Right ventricle myocardium inferior (tissue), 1 donor: ENCODE measurements at places on chromosomes 5 and 9. TPM values are rescaled to one million over a fixed set of nuclear protein-coding genes. Genes with fewer than 3 reads are reported as not detected.
A peak's percentile ranks its signal among the peaks of the same experiment; 100 is the strongest.

DNA sequence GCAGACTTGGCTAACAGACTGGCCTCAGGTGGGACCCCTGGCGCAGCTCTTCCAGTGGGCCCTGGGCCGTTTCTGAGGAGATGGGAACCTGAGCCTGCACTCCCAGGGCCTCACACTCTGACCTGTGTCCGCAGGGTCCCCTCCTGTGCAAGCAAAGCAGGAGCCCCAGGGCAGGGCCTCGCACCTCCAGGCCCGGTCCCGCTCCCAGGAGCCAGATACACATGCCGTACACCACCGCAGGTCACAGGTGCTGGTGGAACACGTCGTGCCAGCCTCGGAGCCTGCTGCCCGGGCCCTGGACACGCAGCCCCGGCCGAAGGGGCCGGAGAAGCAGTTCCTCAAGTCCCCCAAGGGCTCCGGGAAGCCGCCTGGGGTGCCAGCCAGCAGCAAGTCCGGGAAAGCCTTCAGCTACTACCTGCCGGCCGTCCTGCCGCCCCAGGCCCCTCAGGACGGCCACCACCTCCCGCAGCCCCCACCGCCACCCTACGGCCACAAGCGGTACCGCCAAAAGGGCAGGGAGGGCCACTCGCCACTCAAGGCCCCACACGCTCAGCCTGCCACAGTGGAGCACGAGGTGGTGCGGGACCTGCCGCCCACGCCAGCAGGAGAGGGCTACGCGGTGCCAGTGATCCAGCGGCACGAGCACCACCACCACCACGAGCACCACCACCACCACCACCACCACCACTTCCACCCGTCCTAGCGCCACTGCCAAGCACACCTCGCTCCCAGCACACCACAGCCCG, 29.2 kb downstream of the NKD2 start:
- DNase-seq, result peak; percentile 63

DNA sequence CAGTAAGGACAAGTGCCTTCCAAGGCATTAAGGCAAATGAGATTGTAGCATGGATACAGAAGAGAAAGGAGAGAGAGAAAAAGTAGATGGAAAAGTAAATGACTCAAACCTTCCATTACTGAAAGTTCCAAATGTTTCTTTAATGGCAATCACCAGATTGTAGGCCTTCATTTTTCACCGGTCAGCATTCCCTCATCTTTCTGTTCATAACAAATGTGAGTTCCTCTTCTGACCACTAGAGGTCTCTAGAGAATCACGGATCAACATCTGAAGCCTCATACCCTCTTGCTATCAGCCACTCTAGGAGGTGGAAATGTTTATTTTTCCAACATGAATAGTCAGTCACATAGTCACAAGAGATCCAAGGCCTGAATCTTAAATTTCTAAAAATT, 73.6 kb upstream of the RPS23 start:
- DNase-seq, result no peak

GRCh38 chr9:80679916-80680315, 1009.4 kb downstream of the TLE1 start:
- no peak for DNase-seq

DNA sequence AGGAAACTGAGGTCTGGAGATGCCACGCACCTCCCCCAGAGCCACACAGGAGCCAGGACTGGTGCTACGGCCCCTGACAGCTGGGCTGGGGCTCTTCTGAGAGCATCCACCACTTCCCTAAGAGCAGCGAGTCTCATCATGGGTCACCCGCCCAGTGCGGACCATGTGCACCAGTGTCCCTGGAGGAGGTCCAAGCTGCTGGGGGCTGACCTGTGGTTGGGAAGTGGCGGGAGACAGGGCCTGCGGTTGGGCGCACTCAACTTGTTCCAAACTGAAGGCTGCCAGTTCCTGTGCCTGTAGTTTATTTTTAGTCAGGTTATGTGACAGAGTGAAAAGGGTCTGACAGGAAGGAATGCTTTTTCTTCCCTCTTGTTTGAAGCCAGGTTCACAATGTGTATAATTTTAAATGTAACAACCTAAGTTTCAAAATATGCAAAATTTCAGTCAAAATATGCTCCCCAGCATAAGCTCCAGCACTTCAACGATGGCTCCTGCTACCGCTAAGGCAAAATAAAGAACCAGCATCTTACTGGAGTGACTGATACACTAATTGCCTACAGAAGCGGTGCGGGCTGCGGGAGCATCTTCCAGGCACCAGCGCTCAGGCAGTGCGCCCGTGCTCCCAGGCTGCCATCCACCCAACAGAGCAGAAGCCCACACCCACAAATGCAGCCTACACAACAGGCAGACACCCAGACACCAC, 14.8 kb downstream of the BARHL1 start:
- DNase-seq, result peak; percentile 85

DNA sequence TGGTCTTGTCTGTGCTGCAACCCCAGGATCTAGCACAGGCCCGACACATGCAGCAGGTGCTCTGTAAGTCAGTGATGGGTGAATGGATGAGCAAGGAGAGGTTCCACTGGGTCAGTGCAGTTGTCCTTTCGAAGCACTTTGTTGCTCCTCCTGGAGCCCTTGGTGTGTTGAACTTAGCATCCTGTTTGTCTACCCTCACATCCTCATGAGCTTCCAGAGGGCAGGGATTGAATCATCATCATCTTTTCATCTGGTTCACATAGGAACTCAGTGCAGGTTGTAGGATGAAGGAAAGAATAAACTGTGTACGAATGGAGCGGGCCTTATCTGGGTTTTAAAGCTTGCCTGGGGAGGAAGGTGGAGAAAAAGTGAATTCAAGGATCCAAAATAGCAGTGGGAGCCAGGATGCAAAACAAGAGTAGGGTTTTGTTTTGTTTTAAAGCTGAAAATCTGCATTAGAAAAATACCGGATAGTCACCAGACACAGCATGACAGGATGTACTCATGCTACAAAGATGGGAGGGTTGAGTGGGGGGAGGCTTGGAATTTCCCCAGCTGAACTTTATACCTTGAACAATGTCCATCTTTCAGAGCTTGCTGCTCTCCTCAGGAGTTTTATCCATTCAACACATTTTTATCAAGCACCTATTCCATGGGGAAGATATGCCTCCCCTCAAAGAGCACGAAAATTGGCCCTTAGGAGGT, 55.8 kb downstream of the PTTG1 start:
- no peak for DNase-seq

DNA sequence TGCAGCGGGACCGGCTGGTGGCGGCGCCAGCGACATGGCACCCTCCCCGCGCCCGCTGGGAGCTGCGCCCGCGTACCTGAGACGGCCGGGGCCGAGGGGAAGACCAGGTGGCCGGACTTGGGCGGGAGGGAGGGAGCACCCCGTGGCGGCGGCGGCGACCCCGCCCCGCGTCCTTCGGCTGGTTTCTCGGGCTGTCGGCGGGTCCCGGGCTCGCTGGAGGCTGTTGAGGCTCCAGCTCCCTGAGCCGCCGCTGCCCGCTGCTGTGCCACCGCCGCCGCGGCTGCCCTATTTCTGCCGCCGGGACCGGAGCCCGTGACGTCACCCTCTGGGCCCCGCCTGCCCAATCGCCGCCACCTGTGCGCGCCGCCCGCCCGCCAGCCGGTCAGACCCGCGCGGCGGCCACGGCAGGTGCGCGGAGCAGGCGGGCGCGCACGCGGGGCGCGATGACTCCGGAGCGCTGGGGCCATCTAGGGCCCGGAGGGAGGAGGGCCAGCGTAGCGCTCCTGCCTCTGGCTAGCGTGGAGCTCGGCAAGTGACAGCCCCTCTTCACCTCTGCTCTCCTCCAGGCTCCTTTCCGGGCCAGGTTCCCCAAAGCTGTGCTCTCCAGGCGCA, at the start of gene FSTL4:
Gene FSTL4, minus strand, starts transcription at position 293 of the 612 bp plus-strand sequence.
- DNase-seq, result no peak

DNA sequence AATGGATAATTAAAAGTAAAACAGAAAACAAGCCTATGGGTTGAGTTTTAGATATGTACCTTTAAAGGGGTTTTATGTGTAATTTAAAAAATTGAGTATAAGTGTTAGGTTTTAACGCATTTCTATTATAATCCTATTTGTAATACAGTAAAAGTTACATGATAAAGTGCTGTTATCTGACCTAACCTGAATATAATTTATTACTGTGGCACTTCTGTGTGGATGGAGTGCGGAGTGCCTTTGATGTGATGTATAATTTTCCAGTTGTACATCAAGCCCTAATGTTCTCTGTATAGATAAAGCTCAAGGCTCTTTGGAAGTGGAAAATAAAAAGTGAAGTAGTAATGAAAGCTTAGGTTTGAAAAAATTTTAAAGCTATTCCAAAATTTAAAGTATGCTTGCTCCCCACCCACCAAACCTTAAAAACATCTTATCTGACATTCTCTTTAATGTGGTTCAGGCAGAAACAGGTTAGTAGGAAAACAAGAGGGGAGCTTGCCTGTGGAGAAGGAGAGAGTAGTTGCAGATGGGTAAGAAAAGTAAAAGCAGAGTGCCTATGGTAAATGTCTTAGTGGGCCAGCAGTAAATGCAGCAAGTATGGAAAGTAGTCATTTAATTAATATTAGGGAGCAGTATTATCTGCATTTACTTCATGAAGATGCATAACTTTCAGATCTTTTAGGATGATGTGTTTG, 4.0 kb downstream of the MATR3 start:
- DNase-seq, result no peak

- DNase-seq, result no peak
These were observed 1.7 kb upstream of the TAF7 start for GRCh38 chr5:141322261-141322660.

DNA sequence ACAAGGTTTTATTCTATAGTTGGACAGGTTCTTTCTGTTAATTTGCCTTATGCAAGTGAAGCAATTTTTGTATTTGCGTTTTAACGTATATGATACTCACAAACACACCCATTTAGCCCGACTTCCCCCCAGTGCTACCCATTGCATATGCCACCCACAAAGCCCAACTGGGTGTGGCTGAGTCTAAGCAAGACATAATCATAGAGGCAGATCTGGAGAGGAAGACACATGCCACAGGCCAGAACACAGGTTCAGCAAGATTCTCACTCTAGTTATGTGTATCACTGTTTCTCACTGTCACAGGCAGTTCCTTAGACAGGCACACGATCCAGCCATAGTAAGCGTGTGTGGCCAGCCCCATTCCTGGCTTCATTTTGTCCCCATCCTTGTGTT, 29.0 kb upstream of the PUM3 start:
- DNase-seq, result no peak

DNA sequence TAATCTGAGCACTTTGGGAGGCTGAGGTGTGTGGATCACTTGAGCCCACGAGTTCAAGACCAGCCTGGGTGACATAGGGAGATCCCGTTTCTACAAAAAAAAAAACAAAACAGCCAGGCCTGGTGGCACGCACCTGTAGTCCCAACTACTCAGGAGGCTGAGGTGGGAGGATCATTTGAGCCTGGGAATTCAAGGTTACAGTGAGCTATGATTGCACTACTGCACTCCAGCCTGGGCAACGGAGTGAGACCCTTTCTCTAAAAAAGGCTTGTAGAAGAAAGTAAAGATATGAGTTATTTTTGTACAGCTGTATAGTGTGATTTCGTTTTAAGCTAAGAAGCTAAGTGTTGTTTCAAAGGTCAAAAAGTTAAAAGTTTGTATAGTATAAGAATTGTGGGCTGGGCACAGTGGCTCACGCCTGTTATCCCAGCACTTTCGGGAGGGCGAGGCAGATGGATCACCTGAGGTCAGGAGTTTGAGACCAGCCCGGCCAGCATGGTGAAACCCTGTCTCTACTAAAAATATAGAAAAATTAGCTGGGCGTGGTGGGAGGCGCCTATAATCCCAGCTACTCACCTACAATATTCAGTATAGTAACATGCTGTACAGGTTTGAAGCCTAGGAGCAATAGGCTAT, 18.8 kb downstream of the UBE2R2 start:
- DNase-seq, result no peak

GRCh38 chr5:10735569-10736276, 25.3 kb downstream of the DAP start:
- DNase-seq, result no peak

DNA sequence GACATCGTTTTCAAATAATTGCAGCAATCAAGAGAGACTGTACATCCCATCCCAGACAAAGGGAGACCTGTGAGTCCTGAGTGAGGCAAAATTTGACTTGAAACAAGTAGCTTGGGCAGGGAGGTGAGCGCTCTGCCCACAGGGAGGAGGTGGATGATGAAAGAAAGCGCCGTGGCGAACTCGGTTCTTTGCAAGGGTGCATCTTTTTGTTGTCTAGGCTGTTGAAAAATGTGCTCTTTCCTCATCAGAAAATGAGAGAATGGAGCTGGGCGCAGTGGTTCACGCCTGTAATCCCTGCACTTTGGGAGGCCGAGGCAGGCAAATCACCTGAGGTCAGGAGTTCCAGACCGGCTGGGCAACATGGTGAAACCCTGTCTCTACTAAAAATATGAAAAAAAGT, 150.5 kb downstream of the GAPVD1 start:
- DNase-seq, result no peak

DNA sequence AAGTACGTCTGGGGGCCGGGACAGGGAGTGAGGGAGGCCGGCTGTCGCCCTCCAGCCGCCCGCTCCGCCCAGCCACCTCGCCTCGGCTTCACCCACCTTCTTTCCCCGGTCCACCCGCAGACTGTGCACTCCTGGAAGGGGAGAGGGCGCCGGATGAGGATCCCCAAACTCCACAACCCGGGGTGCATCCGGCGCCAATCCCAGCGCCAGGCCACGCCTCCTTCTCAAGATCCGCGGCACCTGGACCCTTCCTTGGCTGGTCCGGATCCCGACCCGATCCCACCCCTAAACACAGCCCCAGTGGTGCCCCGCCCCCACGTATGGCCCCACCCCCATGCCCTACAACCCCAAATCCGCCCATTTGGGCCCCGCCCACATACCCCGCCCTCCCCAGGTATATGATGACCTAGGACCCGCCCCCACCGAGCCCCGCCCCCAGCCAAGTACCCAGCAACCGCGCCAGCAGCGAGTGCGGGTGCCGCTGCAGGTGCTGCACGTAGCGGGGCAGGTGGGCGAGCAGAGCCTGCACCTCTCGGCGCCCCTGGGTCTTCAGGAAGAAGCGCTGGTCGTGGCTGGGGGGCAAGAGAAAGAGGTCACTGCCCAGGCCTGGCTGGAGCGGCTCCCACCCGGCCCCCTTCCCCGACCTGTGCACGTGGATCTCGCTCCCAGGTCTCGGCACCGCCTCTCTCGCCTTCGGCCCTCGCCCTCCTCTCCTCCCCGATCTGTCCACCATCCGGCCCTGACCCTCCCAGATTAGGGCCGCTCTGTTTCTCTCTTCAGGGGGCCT, 3.2 kb downstream of the PIP5KL1 start:
- peak; percentile 57 for DNase-seq

- DNase-seq, result no peak
These were observed 76.6 kb upstream of the PRRC1 start for GRCh38 chr5:127440831-127441230.

GRCh38 chr5:107948377-107948776, 277.6 kb upstream of the EFNA5 start:
- DNase-seq, result no peak

- no peak for DNase-seq
These were observed 57.3 kb downstream of the STRBP start for GRCh38 chr9:123211081-123211480.

Gene IL33
- 29.6 TPM for total RNA-seq

Gene MVB12B
- total RNA-seq, result 12.7 TPM
